ENCODE measurements at places on chromosomes 5 and 9. TPM values are rescaled to one million over a fixed set of nuclear protein-coding genes. Genes with fewer than 3 reads are reported as not detected.

ORM2 gene
- polyA plus RNA-seq, result 0.76 TPM

IPPK gene
- polyA plus RNA-seq, result 6.5 TPM

CTXN3 gene
- not detected for polyA plus RNA-seq

ELAVL2 gene
- 18.6 TPM for polyA plus RNA-seq

PRR7 gene
- 7.6 TPM for polyA plus RNA-seq

SNCAIP gene
- polyA plus RNA-seq, result 5.6 TPM

SPINK13 gene
- polyA plus RNA-seq, result not detected

NRARP gene
- polyA plus RNA-seq, result 4.8 TPM

PTRH1 gene
- polyA plus RNA-seq, result 18.6 TPM

ALDH7A1 gene
- 184 TPM for polyA plus RNA-seq

LCN9 gene
- not detected for polyA plus RNA-seq

NIM1K gene
- polyA plus RNA-seq, result not detected

SLC44A1 gene
- 14.9 TPM for polyA plus RNA-seq

TAF11L14 gene
- not detected for polyA plus RNA-seq

TAS2R1 gene
- 0.19 TPM for polyA plus RNA-seq

GKAP1 gene
- 15.4 TPM for polyA plus RNA-seq

FCN2 gene
- polyA plus RNA-seq, result not detected

ORM1 gene
- polyA plus RNA-seq, result not detected

STK32A gene
- polyA plus RNA-seq, result 1.4 TPM

PDZD2 gene
- 8.3 TPM for polyA plus RNA-seq

CDO1 gene
- 22.7 TPM for polyA plus RNA-seq

ALDH1A1 gene
- 2.8 TPM for polyA plus RNA-seq

IGFBPL1 gene
- 9.6 TPM for polyA plus RNA-seq

CARTPT gene
- not detected for polyA plus RNA-seq

SUSD3 gene
- polyA plus RNA-seq, result 6.9 TPM

NREP gene
- 264 TPM for polyA plus RNA-seq

PPP3R2 gene
- not detected for polyA plus RNA-seq

ARSI gene
- polyA plus RNA-seq, result 0.99 TPM

FBP1 gene
- 3.0 TPM for polyA plus RNA-seq

TMOD1 gene
- polyA plus RNA-seq, result 4.5 TPM

INSL4 gene
- not detected for polyA plus RNA-seq

SLIT3 gene
- polyA plus RNA-seq, result 0.71 TPM

ANKDD1B gene
- polyA plus RNA-seq, result 0.28 TPM

CRHBP gene
- not detected for polyA plus RNA-seq

LSM11 gene
- polyA plus RNA-seq, result 1.2 TPM

DIPK1B gene
- 18.7 TPM for polyA plus RNA-seq

IFNE gene
- polyA plus RNA-seq, result not detected

IQGAP2 gene
- polyA plus RNA-seq, result 57.3 TPM

OR13J1 gene
- not detected for polyA plus RNA-seq

SLC6A19 gene
- not detected for polyA plus RNA-seq
